ENCODE measurements at places on chromosomes 5 and 9.

DNA sequence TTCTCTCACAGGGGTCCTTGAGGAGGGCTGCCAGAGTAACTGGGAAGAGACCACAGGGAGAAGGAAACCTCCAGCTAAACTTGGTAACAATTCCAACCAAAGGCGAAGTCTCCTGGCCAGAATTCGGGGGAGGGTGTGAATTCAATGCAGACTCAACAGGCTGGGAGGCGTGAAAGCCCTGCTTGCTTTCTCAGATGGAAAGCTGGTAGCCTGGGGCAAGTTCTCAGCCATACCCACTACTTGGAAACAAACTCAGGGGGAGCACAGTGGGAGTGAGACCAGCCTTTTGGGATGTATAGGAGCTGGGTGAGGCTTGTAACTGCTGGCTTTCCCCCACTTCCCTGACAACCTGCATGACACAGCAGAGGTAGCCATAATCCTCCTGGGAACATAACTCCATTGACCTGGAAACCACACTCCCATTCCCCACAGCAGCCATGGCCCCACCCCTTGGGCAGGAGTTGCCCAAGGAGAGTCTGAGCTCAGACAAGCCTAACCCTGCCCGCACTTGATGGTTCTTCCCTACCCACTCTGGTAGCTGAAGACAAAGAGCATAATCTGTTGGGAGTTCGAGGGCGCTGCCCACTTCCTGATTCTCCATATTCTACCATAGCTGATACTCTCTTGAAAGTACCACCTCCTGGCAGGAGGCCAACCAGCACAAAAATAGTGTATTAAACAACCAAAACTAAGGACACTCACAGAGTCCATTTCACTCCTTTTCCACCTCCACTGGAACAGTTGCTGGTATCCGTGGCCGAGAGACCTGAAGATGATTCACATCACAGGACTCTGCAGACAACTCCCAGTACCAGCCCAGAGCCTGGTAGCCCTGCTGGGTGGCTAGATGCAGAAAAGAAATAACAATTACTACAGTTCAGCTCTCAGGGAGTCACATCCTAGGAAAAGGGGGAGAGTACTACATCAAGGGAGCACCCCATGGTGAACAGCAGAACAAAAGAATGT, 123.8 kb downstream of the FAM170A start:
- peak; percentile 97 for ATAC-seq

- no peak for ATAC-seq
Observed at GRCh38 chr5:24539613-24540012, 105.2 kb downstream of the CDH10 start.

DNA sequence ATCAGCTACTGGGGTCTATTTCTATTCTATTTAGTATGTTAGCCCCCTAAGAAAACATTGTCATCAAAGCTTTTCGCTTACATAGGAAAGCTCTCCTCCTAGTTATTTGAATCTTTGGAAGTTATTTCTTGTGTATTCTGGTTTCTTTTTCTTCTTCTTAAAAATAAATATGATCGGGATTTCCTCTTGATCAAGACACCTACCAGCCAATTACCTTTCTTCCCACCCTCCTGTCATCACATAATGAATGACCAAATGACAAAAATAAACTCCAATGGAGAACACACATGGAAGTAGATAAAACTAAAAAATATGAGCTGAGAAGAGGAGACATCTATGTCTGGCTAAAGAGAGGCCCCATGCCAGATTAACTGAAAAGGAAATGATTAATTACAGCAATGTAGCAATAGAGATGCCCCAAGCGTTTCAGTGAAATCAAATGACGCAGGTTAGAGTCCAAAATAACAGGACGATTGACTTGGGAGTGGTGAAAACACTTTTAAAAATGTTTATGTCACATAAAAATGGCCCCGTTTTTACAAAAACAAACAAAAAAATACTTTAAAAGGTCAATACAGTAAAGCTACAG, 59.5 kb upstream of the PCSK1 start:
- ATAC-seq = no peak

DNA sequence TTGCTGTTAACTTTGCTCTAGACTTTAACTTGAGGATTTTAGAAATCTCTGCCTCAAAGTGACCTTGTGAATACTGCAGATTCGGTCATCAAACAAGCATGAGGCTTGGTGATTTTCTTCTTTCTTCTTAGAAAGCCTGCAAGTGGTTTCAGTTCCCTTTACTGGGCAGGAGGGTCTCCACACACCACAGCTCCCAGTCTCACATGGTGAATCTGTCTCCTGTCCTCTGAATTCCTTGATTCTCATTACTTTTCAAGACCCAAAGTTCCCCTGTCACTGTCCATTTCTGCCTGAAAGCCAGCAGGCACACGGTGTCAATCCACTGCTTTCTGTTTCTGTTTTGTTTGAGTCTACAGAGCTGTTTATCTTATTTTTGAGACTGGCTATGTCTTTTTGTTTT, 14.1 kb downstream of the HSPB3 start:
- no peak for ATAC-seq

DNA sequence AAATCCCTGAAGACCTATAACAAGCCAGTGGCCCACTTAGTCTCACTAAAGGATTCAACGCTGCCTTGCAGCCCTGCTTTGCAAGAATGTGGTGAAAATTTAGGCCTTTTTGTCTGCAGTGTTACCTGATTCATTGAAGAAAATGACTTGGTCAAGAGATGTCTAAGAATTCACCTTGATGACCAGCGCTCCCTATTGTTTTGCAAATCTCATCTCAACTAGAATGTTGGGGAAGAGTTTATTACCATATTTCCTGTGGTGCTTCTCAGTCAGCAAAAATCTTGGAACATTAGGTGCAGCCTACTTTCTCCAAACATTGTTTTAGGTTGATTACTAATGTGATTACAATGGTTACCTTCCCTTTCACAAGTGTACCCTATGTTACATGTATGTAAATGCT, 53.5 kb downstream of the PLK2 start:
- ATAC-seq = no peak
